ENCODE measurements at places on chromosomes 16 and 17. TPM values are rescaled to one million over a fixed set of nuclear protein-coding genes. Genes with fewer than 3 reads are reported as not detected.

The NRN1L gene
- total RNA-seq, result not detected

The CCL8 gene
- not detected for total RNA-seq

The CSF3 gene
- not detected for total RNA-seq

The RAP1GAP2 gene
- total RNA-seq, result 1.1 TPM

The TMEM204 gene
- 4.7 TPM for total RNA-seq

The KLHL10 gene
- total RNA-seq, result not detected

The CCL4 gene
- 7.1 TPM for total RNA-seq

The SHISA6 gene
- not detected for total RNA-seq

The BCL7C gene
- 14.3 TPM for total RNA-seq

The PDILT gene
- not detected for total RNA-seq

The KRT25 gene
- not detected for total RNA-seq

The TNFSF13 gene
- total RNA-seq, result 4.3 TPM

The KATNIP gene
- 6.4 TPM for total RNA-seq

The KRTAP4-6 gene
- not detected for total RNA-seq

The ERAL1 gene
- total RNA-seq, result 23.7 TPM

The FBXW10 gene
- 0.12 TPM for total RNA-seq

The MYH1 gene
- total RNA-seq, result 0.31 TPM

The STH gene
- not detected for total RNA-seq

The DNAJC7 gene
- total RNA-seq, result 40.3 TPM

The MFAP4 gene
- 7.2 TPM for total RNA-seq

The LGALS9C gene
- total RNA-seq, result 0.50 TPM

The KRT31 gene
- not detected for total RNA-seq

The KRTAP4-3 gene
- total RNA-seq, result not detected

The TBC1D3I gene
- not detected for total RNA-seq

The DPEP2 gene
- total RNA-seq, result 1.7 TPM

The KRTAP1-5 gene
- total RNA-seq, result not detected

The EFCAB13 gene
- total RNA-seq, result 2.5 TPM

The RAPGEFL1 gene
- total RNA-seq, result 4.3 TPM

The TLCD2 gene
- total RNA-seq, result 2.5 TPM

The ARRB2 gene
- total RNA-seq, result 18.2 TPM

The TMEM95 gene
- not detected for total RNA-seq

The CACNA1G gene
- not detected for total RNA-seq

The DHX38 gene
- total RNA-seq, result 23.4 TPM

The CWC25 gene
- 9.4 TPM for total RNA-seq

The AATK gene
- total RNA-seq, result 1.0 TPM

The MYCBPAP gene
- total RNA-seq, result not detected

The CMTM1 gene
- total RNA-seq, result 0.90 TPM

The KDM6B gene
- 12.8 TPM for total RNA-seq

The MYL4 gene
- total RNA-seq, result 0.42 TPM

The ESRP2 gene
- 102 TPM for total RNA-seq

The PRDM7 gene
- total RNA-seq, result 0.09 TPM

The ADORA2B gene
- 0.62 TPM for total RNA-seq

The SNAI3 gene
- 0.49 TPM for total RNA-seq

The TP53TG3F gene
- not detected for total RNA-seq

The LGALS9B gene
- not detected for total RNA-seq

The VMO1 gene
- 5.5 TPM for total RNA-seq

The NOD2 gene
- 6.0 TPM for total RNA-seq

The SUZ12 gene
- total RNA-seq, result 11.4 TPM

The WFIKKN1 gene
- 0.66 TPM for total RNA-seq

The NFAT5 gene
- total RNA-seq, result 10.3 TPM

The ITGAD gene
- total RNA-seq, result not detected

The ABCC12 gene
- not detected for total RNA-seq

The HOXB3 gene
- 0.99 TPM for total RNA-seq

The CDC42EP4 gene
- total RNA-seq, result 34.9 TPM

The TTC19 gene
- total RNA-seq, result 32.3 TPM

The CLEC18A gene
- 1.1 TPM for total RNA-seq

The SRCIN1 gene
- total RNA-seq, result 11.6 TPM

The IKZF3 gene
- 0.74 TPM for total RNA-seq

All from right lobe of liver (tissue), 6 donors.